ENCODE measurements at places on chromosomes 7 and 10. TPM values are rescaled to one million over a fixed set of nuclear protein-coding genes. Genes with fewer than 3 reads are reported as not detected.
A peak's percentile ranks its signal among the peaks of the same experiment; 100 is the strongest.

BMPR1A gene
- total RNA-seq, result 10.4 TPM

HOXA7 gene
- not detected for total RNA-seq

SPDYE8 gene
- not detected for total RNA-seq

- no peak for DNase-seq
Observed at GRCh38 chr7:49324707-49325106, 400.4 kb downstream of the CDC14C start.

DNA sequence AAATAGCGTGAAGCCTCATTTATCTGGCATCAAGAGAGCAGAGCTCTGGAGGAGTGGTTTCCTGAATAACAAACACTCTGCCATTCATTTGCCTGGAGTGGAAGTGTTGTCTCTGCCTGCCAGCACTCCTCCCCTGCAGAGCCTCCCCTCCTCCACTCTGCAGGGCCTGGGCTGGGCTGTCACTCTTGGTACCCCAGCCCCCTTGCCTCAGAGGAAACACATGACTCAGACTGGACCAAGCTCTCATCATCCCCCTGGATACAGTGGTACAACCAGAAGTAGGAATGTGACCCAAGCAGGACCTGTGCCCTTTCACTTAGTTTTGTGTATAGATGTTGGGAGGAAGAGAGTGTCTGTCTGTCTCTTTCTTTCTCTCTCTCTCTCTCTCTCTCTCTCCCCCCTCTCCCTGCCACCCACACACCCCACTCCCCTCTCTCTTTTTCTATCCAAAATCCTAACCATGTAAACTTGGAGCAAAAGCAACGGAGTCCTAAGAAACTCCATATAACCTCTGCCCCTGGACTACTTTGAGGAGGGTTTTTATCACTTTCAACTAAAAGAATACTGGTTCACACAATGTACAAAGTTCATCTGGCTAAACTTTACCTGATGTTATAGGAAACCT, 43.9 kb downstream of the DOCK4 start:
- DNase-seq, result no peak

GRCh38 chr10:25220156-25220555, 45.4 kb downstream of the GPR158 start:
- DNase-seq, result no peak

DNA sequence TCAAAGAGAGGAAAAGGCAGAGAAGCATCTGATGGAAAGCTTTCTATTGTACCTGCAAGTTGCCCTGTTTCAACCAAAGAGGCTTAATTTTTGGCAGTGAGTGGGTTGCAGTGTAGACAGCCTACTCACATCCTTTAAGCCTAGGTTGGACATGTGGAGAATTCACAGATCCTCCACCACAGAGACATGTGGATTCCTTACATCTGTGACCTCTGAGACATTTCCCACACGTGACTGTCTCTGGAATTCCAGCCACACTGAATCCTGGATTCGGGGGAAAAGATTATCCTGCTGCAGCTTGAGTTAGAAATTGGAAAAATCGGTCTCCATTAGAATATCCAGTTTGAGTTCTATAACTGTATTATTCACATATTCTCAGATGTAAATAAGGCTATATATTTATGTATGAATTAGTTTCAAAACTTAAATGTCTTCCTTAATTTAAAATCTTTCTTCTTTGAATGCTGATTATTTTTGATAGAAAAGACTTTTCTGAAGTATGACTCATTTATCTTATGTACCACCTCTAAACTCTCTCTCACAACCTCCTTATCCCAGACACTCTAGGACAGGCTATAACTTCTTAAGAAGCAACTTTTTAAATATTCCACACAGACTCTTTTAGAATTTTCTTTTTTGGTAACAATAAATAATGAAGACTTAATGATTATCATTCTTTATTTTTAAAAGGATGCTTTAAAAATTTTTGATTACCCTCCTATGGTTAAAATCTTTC, 123.3 kb downstream of the TWIST1 start:
- DNase-seq, result no peak

DNA sequence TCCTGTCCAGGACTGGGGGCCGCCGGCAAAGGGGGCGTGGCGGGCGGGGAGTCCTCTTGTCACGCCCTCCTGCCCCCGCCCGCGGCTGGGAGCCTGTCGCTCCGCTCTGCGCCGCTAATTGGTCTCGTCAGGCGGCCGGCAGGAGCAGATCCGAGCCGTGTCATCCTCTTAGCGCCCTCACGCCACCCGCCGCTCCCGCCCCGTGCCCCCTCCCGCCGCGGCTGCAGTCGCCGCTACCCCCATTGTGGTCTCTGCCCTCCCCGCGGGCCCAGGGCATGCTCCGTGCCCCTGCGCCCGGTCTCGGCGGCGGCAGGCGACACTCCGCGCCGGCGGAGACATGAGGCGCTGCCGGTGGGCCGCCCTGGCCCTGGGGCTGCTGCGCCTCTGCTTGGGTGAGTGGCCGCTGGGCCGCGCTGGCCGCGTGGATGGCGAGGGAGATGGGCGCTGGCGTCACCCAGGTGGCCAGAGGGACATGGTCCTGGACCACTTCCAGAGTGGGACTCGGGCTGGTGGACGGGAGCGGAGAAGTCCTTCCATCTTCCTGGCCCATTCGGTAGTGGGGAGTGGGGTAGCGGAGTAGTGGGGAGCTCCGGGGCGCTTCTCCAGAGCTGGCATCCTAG, at the start of gene CDHR1:
Gene CDHR1 (plus strand): TSS at position 114 of the 620 bp plus-strand sequence. CDS start 224 bp downstream, at position 338.
- peak; percentile 46 for DNase-seq

DNA sequence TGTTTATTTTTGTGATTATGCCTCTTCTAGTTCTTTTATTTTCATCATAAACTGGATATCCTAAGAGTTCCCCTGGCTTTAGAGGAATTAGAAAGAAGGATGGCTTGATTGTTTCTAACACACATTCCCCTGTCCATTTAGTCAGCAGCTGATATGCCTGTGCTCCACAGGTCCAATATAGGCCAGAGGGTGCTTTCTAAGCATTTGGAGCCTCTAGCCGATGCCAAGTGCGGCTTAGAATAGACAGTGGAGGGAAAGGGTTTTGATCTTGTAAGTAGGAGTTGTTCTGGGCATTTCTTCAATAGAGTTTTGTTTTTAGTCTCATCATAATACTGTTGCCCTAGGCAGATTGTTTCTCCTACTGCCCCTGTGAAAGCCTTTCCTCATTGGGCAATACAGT, 6.6 kb downstream of the CYP3A43 start:
- DNase-seq, result no peak

DNA sequence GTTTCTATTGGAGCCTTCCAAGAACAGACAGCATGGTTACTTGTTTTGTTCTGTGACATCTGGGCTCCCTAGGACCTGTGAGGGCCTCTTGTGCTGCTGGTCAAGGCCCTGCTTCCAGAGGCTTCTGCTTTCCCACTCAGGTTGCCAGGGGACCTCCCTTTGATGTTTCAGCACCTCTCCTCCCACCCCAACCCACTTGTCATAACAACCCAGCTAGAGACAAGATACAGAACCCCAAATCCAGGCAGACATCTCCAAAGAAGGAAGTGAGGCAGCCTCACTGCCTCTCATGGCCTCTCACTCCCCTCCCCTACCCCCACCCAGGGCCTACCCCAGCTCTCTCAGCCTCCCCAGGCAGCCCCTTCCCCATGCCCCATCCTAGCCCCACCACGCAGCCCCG, 11.3 kb downstream of the NFKB2 start:
- DNase-seq, result no peak

GRCh38 chr10:62376071-62377025, 2.2 kb downstream of the ZNF365 start:
- DNase-seq, result no peak

DNA sequence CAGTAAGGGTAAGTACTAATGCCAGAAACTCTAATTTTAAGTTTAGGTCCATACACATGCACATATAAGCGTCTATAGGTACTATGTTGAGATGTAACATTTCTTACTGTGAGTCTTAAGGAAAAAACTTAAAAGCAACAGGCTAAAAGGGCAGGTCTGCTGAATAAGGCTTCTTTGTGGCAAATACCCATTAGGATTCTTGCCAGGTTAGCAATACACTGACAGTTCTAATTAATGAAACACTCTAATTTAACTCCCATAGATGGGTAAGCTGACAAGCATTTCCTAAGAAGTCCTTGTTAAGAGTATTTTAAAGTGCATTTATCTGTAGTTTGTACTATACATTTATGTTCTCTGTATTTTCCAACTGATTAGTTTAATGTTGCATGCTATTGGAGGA, 14.0 kb downstream of the SCRN1 start:
- no peak for DNase-seq

Data from naive thymus-derived CD8-positive, alpha-beta T cell (primary cell).